ENCODE measurements at places on chromosomes 11 and 22.

GRCh38 chr11:44219830-44220796, 89.8 kb downstream of the ALX4 start:
- no peak for DNase-seq

GRCh38 chr11:113449743-113450142, 25.5 kb downstream of the DRD2 start:
- DNase-seq = no peak

- DNase-seq = no peak
These were observed 832.5 kb downstream of the TBC1D22A start for GRCh38 chr22:47594836-47595521.

DNA sequence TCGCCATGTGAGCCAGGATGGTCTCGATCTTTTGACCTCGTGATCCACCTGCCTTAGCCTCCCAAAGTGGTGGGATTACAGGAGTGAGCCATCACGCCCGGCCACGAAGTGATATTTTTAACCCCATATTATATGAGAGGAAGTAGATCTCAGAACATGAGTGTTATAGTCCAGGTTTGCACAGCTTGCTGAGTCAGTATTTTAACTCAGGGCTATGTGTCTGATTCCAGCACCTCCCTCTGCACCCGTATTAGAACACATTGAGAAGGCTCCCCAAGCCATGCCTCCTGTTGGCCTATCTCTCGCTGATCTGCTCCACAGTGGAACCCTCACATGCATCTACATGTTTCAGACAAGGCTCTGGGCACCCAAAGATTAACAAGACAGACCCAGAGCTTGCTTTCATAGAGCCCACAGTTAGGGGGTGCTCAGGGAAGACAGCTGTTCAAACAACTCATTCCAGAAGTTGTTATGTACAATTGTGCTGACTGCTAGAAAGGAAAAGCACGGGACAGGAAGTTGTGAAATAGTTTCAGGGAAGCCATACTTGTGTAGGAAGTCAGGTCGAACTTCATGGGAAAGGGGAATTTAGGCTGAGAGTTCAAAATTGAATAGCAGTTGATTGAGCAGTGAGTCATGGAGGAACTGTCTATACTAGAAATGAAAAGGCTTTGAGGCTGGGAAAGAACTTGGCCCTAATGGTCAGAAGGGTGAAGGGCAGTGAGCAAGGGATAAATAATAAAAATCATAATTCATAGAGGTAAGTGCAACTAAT, 49.3 kb upstream of the CLPB start:
- DNase-seq = no peak

DNA sequence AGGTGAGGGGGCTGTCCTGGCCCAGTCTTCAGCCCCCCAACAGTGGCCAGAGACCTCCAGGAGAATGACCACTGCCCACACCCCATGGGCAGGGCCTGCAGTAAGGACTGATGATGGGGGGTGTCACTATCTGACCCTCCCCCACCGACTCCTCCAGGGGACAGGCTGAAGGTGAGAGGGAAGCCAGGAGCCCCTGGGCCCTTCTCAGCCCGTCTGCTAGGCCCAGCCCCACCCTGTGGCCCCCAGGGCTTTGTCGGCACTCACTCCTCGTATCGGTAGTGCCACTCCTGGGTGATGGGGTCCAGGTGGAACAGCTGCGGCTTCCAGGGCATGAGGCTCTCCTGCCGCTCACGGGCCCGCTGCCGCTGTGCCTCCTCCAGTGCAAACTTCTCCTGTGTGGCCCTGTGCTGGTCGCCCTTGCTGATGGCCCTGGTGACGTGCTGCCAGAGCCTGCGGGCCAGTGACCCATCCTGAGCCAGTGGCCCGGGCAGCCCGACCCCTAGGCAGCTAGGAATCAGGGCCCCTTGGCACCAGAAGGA, 35.4 kb upstream of the CARS1 start:
- DNase-seq = no peak

GRCh38 chr22:49906799-49907290, 11.4 kb downstream of the ALG12 start:
- no peak for DNase-seq

DNA sequence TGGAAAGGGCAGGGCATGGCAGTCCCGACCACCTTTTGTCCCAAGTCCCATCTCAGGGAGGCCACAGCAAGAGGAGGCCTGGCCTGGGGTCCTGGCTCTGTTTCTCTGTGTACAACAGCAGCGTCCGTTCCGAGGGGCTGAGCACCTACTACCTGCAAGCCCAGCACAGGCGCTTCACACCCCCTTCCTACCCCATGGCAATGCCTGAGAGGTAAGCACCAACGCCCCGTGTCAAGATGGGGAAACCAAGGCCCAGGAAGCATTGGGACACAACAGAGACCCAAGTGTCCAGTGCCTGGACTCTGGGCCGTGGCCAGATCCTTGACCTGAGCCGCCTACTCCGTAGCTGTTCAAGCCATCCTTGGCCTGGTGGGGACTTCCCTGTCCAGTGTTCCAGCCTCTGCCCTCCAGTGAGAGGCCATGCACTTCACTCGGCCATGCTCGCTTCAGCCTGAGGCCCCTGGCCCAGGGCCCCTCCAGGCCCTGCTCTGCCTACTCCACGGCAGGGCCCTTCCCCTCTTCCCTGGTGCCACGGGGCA, 14.3 kb upstream of the TCF20 start:
- no peak for DNase-seq

GRCh38 chr11:132792341-132793140, 739.8 kb downstream of the OPCML start:
- DNase-seq = no peak

DNA sequence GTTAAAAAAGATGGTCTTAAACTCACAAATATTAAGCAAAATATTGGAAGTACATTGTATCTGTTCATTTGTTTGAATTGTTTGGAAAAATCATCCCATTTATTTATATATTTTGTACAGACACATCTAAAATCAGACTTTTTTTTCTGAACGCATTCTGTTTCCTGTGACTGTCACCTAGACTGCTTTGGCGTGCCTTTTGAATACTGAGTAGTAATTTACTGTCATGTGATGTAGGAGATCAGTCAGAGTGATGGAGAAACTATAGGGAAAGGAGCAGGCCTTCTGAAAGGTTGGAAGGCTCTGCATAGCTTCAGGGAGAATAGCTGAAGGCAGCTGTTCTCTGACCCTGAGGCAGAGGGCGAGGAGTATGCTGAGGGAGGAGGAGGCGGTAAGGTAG, 452.0 kb upstream of the ARHGAP42 start:
- DNase-seq = no peak

DNA sequence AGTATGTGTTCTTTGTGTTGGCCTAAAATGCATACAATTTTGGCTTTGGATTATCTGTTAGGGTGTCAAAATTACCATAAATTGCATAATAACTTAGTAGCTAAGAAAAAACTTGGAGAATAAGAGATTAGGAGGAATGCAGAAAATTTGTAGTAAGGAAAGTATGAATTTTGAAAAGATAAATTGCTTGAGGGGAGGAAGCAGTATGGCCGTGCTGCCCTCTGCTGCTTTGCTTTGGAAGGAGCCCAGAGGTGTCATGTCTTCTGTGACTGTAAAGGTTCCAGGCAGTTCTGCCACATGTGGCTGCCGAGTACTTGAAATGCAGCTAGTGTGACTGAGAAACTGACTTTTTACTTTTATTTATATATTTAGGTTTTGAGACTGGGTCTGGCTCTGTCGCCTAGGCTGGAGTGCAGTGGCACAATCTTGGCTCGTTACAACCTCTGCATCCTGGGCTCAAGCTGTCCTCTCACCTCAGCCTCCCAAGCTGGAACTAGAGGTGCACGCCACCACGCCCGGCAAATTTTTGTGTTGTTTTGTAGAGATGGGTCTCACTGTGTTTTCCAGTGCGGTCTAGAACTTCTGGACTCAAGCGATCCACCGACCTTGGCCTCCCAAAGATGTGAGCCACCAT, 1.8 kb downstream of the ADSL start:
- DNase-seq = peak; percentile 22

DNA sequence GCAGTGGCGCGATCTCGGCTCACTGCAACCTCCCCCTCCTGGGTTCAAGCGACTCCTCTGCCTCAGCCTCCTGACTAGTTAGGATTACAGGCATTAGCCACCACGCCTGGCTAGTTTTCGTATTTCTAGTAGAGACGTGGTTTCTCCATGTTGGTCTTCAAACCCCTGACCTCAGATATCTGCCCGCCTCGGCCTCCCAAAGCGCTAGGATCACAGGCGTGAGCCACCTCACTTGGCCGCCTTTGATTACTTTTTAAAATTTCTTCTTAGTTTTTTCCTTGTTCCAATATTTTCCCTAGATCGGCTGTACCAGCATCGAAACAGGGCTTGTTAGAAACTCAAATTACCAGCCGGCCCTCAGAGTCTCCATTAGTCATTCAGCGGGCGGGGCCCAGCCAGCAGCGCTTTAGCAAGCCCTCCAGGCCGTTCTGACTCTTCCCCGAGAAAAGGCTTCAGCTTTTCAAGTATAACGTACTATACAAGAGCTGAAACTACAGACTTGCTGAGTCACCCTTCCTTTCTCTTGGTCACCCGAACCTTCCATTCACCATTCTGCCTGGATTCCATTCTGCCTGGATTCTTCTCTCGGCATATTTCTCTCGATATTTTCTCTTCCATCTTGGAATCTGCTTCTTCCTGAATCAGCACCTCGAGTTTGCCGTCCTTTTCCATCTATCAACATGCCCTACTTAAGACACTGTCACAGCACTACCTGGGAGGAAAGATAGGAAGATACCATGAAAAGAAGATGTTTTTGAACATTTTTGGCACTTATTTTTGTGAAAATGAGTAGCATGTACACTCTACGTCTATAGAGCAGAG, 6.7 kb upstream of the CAPRIN1 start:
- DNase-seq = no peak

DNA sequence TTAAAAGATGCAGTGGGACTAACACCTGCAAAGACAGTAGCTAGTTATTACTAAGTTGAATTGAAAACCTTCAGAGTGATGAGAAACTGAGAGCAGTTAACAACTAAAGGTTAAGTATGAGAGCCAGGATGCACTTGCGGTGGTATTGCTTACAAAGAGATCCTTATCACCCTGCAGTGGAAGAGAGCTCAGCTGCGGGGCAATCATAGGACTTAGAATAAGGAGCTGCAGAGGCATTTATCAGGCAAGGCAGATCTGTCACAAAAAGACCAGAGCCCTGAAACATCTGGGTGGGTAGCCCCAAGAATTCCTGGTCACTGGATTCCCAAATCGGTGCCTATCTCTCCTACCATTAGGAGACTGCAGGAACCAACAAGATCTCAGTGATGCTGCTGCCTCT, 34.3 kb upstream of the CFAP300 start:
- DNase-seq = no peak

DNA sequence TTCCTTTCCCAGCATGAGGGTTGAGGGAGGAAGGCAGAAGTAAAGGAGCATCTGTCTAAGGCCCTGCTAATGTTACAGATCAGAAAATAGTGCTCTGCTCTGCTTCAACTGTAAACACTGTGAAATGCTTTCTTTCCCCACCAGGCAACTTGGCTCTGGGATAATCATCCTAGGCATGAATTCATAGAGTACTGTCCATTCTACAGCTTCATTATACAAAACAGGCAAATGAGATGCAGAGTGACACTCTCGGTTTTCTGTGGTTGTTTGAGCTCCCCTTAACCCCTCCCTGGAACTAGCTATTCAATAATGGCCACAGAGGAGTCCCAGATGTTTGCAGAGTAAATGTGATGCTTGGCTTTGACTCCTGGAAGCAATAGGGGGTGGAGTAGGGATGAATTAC, 184.3 kb upstream of the CTSC start:
- peak; percentile 51 for DNase-seq

DNA sequence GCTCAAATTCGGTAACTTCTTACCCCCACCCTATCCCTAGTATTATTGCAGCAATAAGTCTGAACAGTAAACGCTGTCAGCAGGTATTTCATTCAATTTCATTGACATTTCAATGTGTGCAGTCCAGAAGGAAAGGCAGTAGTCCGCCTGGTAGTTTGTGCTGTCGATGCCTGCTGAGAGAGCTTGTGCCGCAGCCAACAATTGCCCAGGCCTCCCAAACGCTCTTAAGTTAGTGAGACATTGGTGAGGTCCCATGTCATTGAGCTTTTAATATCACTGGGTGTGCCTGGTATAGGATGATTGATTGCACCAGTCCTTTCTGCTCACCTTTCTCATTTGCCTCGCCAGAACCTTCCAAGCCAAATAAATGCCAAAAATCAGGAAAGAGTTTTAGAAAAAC, 28.1 kb downstream of the ALKBH3 start:
- DNase-seq = peak; percentile 14

DNA sequence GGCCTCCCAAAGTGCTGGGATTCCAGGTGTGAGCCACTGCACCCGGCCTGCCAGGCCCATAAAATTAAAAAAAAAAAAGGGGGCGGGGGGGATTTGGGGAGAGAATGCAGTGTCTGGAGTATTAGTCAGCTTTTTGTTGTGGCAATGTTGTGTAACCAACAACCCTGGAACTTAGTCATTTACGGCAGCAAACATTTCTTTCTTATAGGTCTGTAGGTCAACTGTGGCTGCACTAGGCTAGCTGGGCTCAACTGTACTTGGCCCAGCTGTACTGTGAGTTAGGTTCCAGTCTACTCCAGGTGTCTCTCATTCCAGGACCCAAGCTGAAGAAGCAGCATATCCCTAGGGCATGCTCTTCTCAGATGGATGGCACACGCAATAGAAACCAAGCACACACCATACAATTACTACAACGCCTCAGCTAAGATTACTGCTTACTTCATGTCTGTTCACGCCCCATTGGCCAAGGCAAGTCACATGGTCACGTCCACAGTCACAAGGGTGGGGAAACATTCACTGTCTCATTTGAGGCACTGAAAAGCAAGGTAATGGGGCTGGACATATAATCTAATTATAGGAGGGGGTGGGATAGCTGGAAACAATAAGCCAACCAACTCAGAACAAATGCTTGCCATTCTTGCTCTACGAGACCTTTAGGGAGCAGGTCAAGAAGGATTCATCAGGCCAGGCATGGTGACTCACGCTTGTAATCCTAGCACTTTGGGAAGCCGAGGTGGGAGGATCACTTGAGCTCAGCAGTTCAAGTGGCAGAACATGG, 10.4 kb upstream of the SPINDOC start:
- DNase-seq = no peak

GRCh38 chr11:36564376-36565030, 3.3 kb upstream of the RAG1 start:
- DNase-seq = peak; percentile 57

- no peak for DNase-seq
These were observed 182.4 kb upstream of the LARGE1 start for GRCh38 chr22:34102633-34103032.
